Effector memory CD4-positive, alpha-beta T cell (primary cell): ENCODE measurements at places on chromosomes 7 and 10.

GRCh38 chr7:138097064-138097741 lies 20.9 kb downstream of the AKR1D1 start:
- H3K27ac ChIP-seq, result no peak overlapping the region
- no peaks in the 10 kb centered on the region for H3K36me3 ChIP-seq
- no peaks in the 10 kb centered on the region for H3K27me3 ChIP-seq

- H3K4me1 ChIP-seq, result no peaks in the 10 kb centered on the region
- H3K27ac ChIP-seq, result no peak overlapping the region
- no peak for DNase-seq
- no peaks in the 10 kb centered on the region for H3K36me3 ChIP-seq
- no peaks in the 10 kb centered on the region for H3K27me3 ChIP-seq
Observed at GRCh38 chr7:79593866-79594301, 140.4 kb upstream of the MAGI2 start.

DNA sequence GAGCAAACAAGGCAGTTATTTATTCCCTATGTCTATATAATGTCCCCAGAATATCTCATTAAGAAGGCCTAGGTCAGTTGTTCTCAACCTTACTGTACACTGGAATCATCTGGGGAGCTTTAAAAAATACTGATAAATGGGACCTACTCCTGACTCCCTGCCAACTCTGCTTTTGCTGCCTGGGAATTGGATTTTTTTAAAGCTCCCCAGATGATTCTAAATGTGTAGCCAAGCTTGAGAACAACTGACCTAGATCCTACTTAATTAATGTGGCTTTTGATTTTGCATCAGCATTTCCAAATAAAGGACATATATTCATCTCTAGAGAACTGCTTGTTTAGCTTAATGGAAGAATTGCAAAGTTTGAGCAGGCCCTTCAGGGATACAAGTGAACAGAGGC lies 91.7 kb upstream of the HPS1 start:
- no peaks in the 10 kb centered on the region for H3K36me3 ChIP-seq
- H3K4me3 ChIP-seq, result no peak overlapping the region
- H3K4me1 ChIP-seq, result no peaks in the 10 kb centered on the region
- DNase-seq, result no peak

GRCh38 chr7:27098578-27099451 lies 3.0 kb upstream of the HOXA1 start:
- H3K27me3 ChIP-seq, result peaks cover 24% of the 10 kb centered on the region
- no peak for DNase-seq
- no peaks in the 10 kb centered on the region for H3K36me3 ChIP-seq

DNA sequence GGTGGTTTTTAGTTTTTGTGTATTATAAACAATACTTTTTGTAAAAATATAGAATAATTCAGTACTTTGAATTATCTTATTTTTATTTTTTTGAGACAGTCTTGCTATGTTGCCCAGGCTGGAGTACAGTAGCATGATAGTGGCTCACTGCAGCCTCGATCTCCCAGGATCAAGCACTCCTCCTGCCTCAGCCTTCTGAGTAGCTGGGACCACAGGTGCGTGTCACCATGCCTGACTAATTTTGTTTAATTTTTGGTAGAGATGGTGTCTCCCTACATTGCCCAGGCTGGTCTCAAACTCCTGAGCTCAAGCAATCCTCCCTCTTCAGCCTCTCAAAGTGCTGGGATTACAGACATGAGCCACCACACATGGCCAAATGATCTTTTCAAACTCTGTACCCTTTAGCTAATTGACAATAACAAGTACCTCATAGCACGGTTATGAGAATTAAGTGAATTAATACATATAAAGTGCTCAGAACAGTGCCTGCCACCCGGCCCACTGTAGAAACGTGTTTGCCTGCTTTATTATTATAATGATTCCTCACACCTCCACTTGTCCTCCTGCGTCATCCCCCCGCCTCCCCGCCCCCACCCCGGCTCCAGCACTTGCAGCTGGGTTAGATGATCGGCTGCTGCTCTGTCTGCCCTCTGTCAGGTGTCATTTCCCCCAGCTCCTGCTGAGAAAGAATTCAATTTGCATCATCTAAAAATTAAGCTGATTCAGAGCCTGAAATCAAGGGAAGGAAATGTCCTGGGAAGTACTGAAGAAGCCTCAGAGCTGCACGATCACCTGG lies 53.6 kb upstream of the NRF1 start:
- no peaks in the 10 kb centered on the region for H3K4me1 ChIP-seq
- no peak for DNase-seq
- no peak overlapping the region for H3K4me3 ChIP-seq
- H3K27ac ChIP-seq, result no peak overlapping the region

DNA sequence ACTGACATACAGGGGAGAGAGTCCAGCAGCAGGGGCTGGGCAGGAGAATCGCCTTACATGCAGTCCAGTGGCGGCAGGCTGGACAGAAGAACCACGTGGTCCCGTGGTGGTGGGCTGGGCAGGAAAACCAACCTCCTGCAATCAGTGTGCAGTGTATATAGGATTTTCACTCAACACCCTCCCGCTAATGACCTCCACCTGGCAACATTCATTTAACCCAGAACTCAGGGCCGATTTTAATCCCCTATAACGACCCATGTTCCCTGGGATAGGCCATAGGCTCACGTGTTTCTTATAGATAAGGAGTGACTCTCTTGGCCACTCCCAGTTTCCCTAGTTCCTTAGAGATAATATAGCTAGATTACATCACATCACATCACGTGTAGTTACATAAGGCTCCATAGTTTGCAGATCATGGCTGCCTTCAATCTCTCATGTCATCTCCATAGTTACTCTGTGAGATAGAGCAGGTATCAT lies 19.4 kb downstream of the MTURN start:
- H3K4me3 ChIP-seq, result no peak overlapping the region
- H3K27me3 ChIP-seq, result no peaks in the 10 kb centered on the region
- no peak for DNase-seq
- H3K36me3 ChIP-seq, result no peaks in the 10 kb centered on the region

DNA sequence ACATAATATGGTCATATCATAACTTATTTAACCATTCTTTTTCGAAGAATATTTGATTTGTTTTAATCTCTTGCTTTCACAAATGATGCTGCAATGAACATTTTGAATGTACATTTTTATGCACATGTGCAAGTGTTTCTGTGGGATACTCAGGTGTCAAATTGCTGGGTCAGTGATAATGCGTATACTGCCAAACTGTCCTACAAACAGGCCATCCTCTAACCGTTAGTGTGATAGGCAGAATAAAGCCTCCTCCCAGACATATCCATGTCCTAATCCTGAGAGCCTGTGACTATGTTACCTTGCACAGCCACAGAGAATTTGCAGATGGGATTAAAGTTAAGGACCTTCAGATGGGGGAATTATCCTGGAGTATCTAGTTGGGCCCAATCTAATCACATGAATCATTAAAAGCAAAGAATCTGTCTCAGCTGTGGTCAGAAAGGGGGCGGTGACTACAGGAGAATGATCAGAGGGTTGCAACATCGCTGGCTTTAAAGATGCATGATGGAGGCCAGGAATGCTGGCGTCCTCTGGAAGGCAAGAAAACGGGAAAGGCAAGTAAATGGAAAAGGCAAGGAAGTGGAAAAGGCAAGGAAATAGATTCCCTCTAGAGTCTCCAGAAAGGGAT lies 46.7 kb downstream of the FZD1 start:
- DNase-seq, result no peak
- H3K4me3 ChIP-seq, result no peak overlapping the region
- H3K36me3 ChIP-seq, result no peaks in the 10 kb centered on the region
- H3K27ac ChIP-seq, result no peak overlapping the region
- no peaks in the 10 kb centered on the region for H3K27me3 ChIP-seq
- no peaks in the 10 kb centered on the region for H3K4me1 ChIP-seq

DNA sequence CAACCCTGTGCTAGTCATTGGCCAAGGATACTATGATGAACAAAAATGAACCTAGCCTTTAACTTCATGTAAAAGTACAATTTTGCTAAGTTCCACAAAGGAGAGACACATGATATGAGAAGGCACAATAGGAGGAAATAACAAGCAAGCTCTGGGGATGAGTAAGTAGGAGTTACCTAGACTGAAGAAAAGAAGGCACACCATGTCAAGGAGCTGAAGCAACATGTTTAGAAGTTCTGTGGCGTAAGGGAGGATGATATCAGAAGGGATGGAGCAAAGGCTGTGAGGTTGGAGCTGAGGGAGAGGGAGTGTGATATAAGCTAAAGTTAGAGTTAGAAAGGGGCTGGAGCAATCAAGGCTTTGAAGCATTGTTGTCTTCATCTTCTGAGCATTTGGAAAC lies 25.6 kb downstream of the KIFBP start:
- H3K36me3 ChIP-seq, result peaks cover 37% of the 10 kb centered on the region
- no peak for DNase-seq
- no peaks in the 10 kb centered on the region for H3K4me1 ChIP-seq
- no peaks in the 10 kb centered on the region for H3K27me3 ChIP-seq
- no peak overlapping the region for H3K27ac ChIP-seq

DNA sequence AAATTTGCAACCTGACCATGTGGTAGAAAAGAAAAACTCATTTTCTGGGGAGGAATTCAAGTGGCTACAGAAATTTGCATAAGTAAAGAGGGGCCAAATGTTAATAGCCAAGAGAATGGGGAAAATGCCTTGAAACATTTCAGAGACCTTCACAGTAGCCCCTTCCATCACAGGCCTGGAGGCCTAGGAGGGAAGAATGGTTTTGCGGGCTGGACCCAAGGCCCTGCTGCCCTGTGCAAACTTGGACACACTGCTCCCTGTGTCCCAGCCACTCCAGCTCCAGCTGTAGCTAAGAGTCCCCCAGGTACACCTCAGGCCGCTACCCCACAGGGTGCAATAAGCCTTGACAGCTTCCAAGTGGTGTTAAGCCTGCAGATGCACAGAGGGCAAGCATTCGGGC lies 16.4 kb upstream of the DNAH11 start:
- H3K4me1 ChIP-seq, result no peaks in the 10 kb centered on the region
- no peak overlapping the region for H3K27ac ChIP-seq

DNA sequence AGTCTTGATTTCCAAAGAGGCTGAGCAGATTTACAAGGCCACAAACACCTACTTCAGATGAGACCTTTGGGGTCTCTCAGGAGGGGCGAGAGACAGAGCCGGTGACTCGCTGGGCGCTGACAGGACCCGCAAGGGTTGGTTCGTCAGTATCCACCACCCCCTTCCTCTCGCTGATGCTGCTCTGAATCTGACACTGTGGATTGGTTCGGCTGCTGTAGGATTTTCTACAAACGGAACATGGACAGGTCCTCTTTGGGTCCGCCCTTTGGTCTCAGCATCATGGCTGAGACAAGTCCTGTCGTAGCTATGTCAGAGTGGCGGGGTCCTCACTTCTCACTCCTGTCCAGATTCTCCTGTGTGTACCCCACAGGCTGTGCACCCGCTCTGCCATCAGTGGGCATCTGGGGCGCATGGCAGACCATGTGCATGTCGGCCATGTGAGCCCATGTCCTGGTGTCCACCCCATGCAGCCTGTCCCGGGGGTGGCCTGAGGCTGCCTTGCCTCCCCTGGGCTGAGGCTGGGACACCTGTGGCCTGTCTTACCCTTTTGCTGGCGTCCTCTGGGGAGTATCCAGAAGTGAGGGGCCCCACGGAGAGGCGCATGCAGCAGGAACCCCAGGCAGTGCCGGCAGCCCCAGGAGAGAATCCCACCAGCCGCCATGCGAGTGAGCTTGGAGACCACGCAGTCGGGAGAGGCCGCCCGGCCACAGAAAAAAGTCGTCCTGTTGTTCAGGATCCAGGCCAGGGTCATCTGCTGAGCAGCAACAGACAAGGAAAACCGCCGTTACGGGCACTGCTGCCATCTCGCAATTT lies 21.6 kb upstream of the FAM20C start:
- H3K4me3 ChIP-seq, result no peak overlapping the region
- H3K36me3 ChIP-seq, result no peaks in the 10 kb centered on the region
- no peaks in the 10 kb centered on the region for H3K27me3 ChIP-seq
- H3K4me1 ChIP-seq, result no peaks in the 10 kb centered on the region
- DNase-seq, result no peak
- no peak overlapping the region for H3K27ac ChIP-seq

DNA sequence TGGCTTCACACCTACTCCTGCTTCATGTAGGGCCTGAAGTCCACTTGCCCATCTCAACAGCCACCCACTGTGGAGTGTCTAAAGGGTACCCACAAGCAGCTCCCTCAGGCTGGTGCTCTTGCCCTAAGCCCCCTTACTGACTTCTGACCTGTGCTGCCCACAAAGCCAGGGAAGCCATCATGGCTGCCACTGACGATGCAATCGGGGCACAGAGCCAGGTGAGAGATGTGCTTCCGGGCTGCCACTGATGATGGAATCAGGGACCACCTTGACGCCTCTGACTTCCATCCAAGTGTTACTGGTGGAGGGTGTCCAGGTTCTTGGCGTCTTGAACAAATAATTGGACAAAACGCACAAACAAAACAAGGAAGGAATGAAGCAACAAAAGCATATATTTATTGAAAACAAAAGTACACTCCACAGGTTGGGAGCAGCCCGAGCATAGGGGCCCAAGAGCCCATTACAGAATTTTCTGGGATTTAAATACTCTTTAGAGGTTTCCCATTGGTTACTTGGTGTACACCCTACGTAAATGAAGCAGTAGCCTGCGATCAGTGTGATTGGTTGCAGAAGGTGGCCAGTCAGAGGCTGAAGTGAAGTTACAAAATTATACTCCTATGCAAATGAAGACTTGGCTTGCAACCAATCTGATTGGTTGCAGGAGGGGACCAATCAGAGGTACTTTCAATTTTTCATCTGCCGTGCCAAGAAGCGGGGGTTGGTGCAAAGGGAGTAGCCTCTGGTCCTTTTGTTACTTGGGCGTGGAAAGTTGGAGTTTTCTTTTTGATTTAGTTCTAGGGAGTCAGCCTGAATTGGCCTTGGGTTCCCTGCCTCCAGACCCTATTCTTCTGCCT lies 4.5 kb downstream of the CPA2 start:
- no peaks in the 10 kb centered on the region for H3K27me3 ChIP-seq
- no peak for DNase-seq
- no peaks in the 10 kb centered on the region for H3K4me1 ChIP-seq
- no peak overlapping the region for H3K4me3 ChIP-seq
- no peak overlapping the region for H3K27ac ChIP-seq

DNA sequence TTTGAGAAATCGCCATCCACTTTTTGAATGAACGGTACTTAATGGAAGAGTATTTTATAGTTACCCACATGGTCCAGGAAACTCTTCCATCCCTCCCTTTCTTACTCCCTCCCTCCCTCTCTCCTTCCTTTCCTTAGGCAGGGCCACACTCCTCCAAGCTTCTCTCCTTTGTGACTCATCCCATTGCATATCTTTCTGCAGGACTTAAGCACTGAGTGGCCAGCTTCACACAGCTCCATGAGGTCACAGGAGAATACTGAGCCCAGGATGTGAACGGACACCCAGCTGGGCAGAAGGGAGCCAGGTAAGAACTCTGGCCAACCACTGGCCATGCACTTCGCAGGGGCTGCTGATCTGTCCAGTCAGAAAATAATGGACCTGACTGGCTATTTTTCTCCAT lies 189.7 kb upstream of the ADCY1 start:
- no peaks in the 10 kb centered on the region for H3K27me3 ChIP-seq
- no peak overlapping the region for H3K4me3 ChIP-seq
- H3K4me1 ChIP-seq, result no peaks in the 10 kb centered on the region
- H3K36me3 ChIP-seq, result no peaks in the 10 kb centered on the region

- DNase-seq, result no peak
- H3K36me3 ChIP-seq, result no peaks in the 10 kb centered on the region
- H3K4me1 ChIP-seq, result no peaks in the 10 kb centered on the region
Observed at GRCh38 chr10:78516756-78517155, 483.1 kb downstream of the RPS24 start.

- no peak for DNase-seq
- no peaks in the 10 kb centered on the region for H3K36me3 ChIP-seq
- no peak overlapping the region for H3K27ac ChIP-seq
- H3K4me1 ChIP-seq, result no peaks in the 10 kb centered on the region
- H3K4me3 ChIP-seq, result no peak overlapping the region
Observed at GRCh38 chr7:83672157-83672556, 23.2 kb upstream of the SEMA3E start.
